ENCODE measurements at places on chromosomes 16 and 17. TPM values are rescaled to one million over a fixed set of nuclear protein-coding genes. Genes with fewer than 3 reads are reported as not detected.

Gene OTOP3
- polyA plus RNA-seq = not detected

Gene TPSD1
- polyA plus RNA-seq = not detected

Gene PRCD
- polyA plus RNA-seq = 3.7 TPM

Gene FOXN1
- 0.55 TPM for polyA plus RNA-seq

Gene CBFA2T3
- polyA plus RNA-seq = 2.1 TPM

Gene SEC14L5
- polyA plus RNA-seq = 0.12 TPM

Gene CHST5
- polyA plus RNA-seq = 1.1 TPM

Gene TP53TG3C
- polyA plus RNA-seq = not detected

Gene YBX2
- polyA plus RNA-seq = 4.1 TPM

Gene CYTH1
- polyA plus RNA-seq = 28.6 TPM

Gene KRT28
- not detected for polyA plus RNA-seq

Gene CYGB
- polyA plus RNA-seq = 11.0 TPM

Gene HS3ST4
- 0.88 TPM for polyA plus RNA-seq

Gene PYDC1
- polyA plus RNA-seq = not detected
